ENCODE measurements at places on chromosomes 13 and 19.

- DNase-seq: no peak
Measured at GRCh38 chr19:13861392-13861713, 15.6 kb upstream of the NANOS3 start.

GRCh38 chr19:54653181-54653809 is 9.5 kb upstream of the LILRB4 start:
- peak; percentile 12 for DNase-seq

DNA sequence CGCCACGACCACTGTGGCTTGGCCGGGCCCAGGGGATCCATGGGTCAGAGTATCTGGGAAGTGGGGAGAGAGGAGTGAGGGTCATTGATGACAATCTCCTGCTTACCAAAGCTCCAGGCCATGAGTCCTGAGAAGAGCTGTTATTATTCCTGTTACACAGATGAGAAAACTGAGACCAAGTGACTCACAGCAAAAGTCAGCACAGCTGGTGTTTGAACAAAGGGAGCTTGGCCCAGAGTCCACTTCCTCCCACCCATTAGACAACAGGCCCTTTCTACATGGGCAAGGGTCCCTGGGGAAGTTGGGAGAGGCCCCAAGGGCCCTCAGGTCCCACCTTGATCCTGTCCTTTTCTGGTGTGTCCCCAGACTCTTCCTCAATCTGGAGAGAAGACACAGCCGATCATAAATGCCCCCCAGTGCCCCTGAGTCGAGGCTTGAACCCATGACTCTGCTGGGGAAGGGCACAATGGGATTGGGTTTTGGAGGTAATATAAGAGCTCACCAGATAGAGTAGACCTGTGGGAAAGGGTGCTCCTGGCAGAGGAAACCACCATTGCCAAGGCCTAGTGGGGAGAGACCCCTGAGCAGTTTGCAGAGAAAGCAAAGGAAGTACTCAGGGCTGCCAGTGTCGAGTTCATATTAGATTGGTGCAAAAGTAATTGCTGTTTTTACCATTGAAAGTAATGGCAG is 6.8 kb downstream of the FUT6 start:
- DNase-seq: no peak

DNA sequence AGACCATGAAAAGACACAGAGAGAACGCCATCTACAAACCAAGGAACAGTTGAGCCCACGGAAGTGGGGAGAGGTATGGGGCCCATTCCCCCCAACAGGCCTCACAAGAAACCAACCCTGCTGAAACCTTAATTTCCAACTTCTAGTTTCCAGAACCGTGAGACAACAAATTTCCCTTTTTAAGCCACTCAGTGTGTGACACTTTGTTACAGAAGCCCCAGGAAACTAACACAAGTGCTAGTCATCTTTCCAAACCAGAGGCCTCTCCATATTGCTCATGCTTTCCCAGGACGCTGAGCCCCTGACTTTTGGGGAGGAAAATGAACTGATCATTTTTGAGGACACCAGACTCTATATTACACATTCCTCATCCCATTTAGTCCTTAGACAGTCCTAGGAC is 186.8 kb downstream of the NUFIP1 start:
- no peak for DNase-seq

DNA sequence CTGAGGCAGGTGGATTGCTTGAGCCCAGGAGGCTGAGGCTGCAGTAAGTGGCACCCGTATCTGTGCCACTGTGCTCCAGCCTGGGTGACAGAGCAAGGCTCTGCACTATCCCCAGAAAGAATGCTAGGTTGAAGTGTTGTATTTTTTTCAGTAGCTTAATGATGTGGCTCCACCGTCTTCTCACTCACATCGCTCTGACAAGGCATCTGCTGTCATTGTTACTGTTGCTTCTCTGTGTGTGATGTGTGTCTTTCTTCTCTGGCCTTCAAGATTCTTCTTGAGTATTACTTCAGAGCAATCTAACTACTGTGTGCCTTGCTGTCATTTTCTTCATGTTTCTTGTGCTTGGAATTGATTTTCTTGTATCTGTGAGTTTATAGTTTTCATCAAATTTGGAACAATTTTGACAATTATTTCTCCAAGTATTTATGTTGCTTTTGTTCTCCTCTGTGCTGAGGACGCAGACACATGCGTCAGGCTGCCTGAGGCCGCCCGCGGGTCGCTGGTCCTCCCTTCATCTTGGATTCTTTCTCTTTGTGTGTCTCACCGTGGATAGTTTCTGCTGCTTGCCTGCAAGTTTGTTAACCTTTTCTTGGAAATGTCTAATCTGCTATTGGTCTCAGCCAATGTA is 10.8 kb downstream of the ADPRHL1 start:
- no peak for DNase-seq

GRCh38 chr19:1756264-1756663 is 3.0 kb downstream of the ONECUT3 start:
- DNase-seq: no peak

DNA sequence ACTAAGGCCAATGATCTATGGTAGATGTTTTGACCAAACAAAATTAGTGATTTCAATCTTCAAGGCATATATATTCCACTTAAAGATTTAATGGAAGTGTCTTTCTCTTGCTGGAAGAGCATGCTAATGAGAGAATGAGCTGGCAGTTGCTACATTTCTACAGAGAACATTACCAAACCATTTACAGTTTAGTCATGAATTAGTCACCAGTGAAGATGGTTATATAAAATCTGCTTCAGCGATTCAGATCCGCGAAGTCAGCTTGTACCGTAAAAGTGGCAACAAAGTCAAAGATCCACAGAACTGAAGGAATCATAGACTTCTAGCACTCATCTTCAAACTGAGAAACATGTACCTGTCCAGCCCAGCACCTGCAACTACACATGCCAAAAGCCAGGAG is 156.3 kb downstream of the SLITRK5 start:
- DNase-seq: peak; percentile 74

DNA sequence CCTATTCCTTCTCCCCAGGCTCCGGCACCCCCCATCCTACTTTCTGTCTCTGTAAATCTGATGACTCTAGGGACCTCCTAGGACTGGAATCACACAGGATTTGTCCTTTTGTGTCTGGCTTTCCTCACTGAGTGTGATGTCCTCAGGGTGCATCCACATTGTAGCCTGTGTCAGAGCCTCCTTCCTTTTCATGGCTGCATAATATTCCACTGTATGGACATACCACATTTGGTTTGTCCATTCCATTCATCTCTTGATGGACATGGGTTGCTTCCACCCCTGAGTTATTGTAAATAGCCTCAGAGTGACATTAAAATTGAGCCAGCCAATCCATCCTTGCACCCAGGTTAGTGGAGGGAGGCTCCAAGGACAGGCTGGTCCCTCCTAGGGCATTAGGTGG is 22.8 kb upstream of the NMRK2 start:
- DNase-seq: no peak

- peak; percentile 95 for DNase-seq
Measured at GRCh38 chr19:3142292-3142670, 6.4 kb downstream of the GNA15 start.

- DNase-seq: no peak
Measured at GRCh38 chr13:24013189-24013588, 115.9 kb upstream of the C1QTNF9B start.

DNA sequence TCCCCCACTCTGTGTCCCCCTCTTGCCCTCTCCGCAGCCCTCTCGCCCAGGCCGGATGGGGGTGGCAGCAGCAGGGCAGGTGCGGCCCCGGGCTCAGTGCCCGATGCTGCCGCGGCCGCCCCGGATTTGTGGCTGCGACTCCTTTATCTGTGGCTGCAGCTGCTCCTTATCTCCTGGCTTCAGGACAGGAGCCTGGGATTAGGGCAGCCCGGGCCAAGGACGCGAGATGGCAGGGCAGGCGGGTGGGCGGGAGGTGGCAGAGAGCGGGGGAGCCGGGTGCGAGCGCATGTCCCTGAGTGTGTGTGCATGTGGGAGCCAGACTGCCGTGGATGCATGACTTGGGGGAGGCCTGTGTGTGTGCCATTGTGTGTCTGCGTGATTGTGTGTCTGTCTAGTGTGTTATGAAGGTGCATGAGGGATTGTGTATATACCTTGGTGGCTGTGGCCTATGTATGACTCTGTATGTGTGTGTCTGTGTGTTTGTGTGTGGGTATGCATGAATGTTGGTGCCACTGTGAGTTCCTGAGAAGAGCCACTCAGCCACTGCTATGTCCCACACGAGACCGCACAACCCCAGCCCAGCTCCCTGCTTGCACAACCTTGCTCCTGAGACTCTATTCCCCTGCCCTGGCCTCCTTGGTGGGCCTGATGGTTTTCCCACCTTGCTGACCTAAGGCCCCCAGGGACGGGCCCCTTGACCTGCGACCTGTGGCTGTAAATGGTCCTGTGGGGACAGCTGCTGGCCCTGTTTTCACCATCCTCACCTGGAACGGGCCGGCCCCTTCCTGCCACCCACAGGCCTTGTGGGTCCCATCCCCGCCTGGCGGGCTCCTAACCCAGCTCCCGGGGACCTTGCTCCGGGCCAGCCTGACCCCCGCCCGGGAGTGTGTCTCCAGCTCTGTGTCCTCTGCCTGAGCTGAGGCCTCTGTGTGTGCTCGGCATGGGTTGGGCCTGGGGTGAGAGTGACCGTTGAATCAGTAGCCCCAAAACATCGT is 5.3 kb upstream of the NRTN start:
- no peak for DNase-seq

DNA sequence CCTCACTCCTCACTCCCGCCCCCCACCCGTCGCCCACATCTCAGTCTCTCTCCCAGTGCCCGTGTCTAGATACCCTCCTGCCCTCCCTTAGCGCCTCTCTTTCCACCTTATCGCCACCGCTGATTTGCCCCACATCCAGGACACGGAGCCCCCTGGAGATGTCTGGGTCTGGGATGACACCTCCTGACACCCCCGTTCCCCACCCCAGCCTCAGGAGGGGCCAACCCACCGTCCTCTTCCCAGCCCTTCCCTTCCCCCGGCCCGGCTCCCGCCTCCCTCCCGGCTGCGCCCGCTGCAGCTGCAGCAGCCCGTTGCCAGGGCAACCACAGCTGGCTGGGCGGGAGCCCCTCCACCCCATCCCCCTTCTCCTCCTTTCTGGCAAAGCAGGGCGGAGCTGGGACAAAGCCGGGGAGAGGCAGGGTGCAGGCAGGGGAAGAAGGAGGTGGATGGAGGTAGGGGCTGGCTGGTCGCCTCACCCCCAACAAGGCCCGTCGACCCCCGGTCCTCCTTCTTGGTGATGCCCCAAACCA is 13.5 kb downstream of the DPF1 start:
- no peak for DNase-seq

DNA sequence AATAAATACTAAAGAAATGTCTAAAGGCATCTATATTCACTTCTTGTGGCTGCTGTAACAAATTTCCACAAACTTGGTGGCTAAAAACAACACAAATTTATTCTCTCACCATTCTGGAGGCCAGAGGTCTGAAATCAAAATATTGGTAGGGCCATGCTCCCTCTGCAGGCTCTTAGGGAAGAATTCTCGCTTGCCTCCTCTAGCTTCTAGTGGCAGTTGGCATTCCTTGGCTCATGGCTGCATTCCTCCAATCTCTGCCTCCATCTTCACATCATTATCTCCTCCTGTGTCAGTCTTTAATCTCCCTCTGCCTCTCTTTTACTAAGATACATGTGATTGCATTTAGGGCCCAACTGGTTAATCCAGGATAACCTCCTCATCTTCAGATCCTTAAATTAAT is 54.1 kb upstream of the RFXAP start:
- DNase-seq: no peak

DNA sequence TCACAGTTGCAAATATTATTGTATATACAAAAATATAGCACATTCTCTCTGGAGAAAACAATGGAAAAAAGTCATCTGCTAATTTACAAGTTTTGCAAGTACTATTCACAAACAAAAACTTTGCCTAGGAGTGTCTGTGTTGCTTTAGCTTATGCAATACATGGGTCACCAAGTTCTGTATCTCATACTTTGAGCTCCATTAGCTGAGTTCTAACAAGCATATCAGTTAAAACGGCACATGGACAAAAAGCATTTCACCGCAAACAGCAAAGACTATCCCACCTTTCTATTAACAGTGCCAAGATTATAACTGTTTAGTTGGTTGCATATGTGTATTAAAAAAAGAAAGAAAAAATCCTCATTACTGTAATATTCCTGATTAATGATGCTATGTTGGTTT is 4.6 kb downstream of the SPRY2 start:
- DNase-seq: peak; percentile 32

- no peak for DNase-seq
Measured at GRCh38 chr13:112179421-112179820, 112.5 kb downstream of the SOX1 start.

DNA sequence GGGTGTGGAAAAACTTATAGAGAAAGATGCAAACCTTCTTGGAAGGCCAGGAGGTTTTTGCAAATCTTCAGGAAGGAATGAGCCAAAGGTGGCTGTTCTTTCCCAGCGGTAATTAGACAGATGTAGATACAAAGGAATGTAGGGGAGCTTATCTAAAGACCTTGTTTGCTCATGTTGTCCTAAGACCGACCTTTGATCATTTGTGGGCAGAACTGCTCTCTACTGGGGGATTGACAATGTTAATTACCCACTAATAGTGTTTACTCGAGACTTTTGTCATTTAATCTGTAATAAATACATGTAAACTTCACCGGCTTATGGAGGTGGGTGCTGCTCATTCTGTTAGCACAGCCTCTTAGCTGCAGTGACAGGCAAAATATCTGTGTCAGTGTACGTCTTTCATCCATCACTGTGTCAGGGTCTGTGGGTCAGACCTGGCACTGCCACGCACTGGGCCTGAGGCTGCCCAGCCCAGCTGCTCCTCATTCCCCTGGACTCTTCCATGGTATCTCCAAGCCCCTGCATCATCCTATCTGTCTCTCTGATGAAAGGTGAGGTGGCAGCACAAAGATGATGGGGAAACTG is 68.3 kb downstream of the ZNF431 start:
- DNase-seq: no peak

DNA sequence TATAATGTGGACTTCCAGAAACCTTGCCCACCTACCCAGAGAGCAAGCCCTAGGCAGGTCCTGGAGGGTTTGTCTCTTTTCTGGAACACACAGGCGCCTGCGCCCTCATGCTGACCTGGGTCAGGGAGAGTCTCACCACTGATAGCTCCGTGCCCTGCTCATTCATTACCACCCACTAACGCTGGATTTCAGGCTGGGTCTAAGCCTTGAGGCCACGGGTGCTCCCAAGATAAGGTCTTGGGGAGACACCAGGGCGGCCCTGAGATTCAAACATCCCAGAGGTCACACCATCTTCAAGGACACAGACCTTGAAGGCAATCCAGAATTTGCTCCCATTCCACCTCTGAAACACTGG is 5.1 kb downstream of the S1PR2 start:
- DNase-seq: no peak

GRCh38 chr13:46831588-46832194 is 34.7 kb upstream of the ESD start:
- peak; percentile 43 for DNase-seq

DNA sequence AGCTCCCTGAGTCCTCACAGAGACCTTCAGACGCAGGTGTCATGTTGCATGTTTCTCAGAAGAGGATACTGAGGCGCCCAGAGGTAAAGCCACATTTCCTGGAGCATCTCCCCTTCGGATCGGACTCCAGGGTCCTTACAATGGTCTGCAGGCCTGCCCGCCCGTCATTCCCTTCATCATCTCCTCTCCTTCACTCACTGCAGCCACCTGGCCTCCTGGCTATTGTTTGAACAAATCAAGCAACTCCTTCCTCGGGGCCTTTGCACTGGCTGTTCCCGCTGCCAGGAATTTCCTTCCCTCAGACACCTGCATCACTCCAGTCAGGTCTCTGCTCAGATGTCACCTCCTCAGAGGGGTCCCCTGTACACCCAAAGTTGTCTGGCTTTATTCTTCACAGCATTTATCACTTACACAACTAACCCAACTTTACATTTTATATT is 20.3 kb downstream of the CEACAM16 start:
- no peak for DNase-seq

Data from HCEC 1CT (cell line).